Esophagus mucosa (tissue), 1 donor: ENCODE measurements at places on chromosomes 3 and 15. TPM values are rescaled to one million over a fixed set of nuclear protein-coding genes. Genes with fewer than 3 reads are reported as not detected.

Gene LYZL4
- total RNA-seq: not detected

Gene ZIC4
- not detected for total RNA-seq

Gene GOLGA8O
- 1.4 TPM for total RNA-seq

DNA sequence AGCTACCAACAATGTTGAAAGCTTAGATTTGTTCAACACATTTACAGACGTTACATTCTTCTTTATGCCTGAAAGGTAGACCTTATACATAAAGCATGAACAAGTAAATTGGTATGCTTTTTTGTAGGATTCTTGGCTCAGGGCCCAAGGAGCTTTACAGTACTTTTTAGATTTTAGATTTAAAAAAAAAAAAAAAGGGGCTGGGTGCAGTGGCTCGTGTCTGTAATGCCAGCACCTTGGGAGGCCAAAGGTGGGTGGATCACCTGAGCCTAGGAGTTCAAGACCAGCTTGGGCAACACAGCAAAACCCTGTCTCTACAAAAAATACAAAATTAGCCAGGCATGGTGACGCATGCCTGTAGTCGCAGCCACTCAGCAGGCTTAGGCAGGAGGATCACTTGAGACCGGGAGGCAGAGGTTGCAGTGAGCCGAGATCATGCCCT, 39.7 kb downstream of the MEF2A start:
- peak; percentile 74 for ATAC-seq

GRCh38 chr3:19901918-19902317, 32.1 kb downstream of the EFHB start:
- ATAC-seq: peak; percentile 94

GRCh38 chr15:101397521-101398003, 91.9 kb downstream of the PCSK6 start:
- ATAC-seq: no peak

DNA sequence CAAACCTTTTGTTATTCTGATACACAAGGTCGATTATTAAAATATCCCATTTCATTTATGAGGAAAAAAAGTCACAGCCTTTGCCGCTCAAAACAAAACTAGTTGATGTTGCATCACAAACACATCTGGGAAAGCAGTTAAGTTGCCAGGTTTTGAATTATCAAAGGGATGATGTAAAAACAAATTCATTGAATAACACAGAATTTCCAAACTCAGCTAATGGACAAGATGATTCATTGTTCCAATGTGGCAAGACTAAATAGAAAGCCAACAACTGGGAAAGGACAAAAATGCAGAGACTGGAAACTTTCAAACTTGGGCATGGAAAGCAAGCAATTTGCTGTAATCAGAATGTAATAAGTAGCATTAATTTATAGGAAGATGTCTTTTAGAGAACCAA, 610.0 kb upstream of the ZNF385D start:
- ATAC-seq: no peak

- no peak for ATAC-seq
These were observed 492.6 kb downstream of the SQOR start for GRCh38 chr15:46127361-46127874.

DNA sequence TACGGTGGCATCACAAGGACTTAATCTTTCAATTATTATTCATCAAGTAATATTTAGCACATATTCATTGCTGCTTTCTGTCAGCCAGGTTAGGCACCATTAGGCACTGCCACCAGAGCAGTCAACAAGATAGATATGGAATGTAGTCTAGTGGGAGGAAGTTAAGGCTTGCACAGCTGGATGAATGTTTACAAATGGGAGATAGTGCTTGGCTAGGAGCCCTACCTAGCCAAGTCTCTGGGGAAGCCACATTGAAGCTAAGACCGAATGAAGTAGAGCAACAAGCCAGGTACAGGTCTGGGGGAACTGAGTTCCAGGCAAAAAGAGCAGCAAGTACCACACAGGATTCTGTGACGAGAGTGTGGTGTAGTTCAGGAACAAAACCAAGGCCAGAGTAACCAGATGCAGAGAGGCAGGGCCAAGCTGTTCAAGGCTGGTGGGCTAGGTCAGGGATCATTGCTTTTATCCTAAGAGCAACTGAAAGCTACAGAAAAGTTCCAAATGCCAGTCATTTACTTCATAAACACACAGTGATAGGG, 33.4 kb upstream of the SCAANT1 start:
- ATAC-seq: no peak

GRCh38 chr15:84598993-84599392, 1.8 kb upstream of the ZSCAN2 start:
- ATAC-seq: no peak

DNA sequence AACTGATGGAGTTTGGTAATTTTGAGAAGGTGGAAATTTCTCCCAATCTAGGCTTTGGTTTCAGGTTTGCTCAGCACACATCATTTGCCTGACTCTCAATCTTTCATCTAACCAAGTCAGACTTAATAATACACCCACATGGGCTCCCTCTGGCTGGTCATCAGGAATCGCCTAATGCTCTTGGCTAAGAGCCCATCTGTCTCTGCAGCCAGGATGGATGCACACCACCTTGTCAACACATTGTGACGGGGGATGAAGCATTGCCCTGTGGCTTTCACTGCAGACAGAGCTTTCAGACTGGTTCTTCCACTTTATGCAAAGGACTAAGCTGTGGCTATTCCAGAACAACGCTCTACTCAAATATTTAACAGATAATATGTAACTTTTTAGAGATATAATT, 3.0 kb upstream of the HDGFL3 start:
- ATAC-seq: peak; percentile 71

- ATAC-seq: no peak
These were observed 189.4 kb downstream of the UBE3A start for GRCh38 chr15:25249236-25250010.

- no peak for ATAC-seq
These were observed 35.3 kb downstream of the MOBP start for GRCh38 chr3:39502838-39503145.

GRCh38 chr3:196694202-196694638, 17.8 kb downstream of the CEP19 start:
- no peak for ATAC-seq

DNA sequence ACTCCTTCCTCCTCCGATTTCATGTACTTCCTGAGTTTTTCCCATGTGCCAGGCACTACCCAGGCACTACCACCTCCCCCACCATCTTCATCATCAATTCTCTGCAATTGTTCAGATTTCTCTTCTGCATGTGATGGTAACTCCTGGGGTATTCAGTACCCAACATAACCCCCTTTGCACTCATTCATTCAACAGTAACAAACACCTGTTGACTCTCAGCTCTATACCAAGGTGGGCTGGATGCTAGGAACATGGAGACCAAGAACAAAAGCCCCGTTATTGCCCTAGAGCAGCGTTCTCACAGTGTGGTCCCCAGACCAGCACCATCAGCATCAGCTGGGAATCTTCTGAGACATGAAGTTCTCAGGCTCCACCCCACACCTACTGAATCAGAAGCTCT, 113.0 kb upstream of the CHD2 start:
- no peak for ATAC-seq
